NCI-H774 (cell line): ENCODE measurements at places on chromosomes 11 and 22.
A peak's percentile ranks its signal among the peaks of the same experiment; 100 is the strongest.

GRCh38 chr22:49548356-49549202 is 279.1 kb downstream of the BRD1 start:
- no peak for DNase-seq

DNA sequence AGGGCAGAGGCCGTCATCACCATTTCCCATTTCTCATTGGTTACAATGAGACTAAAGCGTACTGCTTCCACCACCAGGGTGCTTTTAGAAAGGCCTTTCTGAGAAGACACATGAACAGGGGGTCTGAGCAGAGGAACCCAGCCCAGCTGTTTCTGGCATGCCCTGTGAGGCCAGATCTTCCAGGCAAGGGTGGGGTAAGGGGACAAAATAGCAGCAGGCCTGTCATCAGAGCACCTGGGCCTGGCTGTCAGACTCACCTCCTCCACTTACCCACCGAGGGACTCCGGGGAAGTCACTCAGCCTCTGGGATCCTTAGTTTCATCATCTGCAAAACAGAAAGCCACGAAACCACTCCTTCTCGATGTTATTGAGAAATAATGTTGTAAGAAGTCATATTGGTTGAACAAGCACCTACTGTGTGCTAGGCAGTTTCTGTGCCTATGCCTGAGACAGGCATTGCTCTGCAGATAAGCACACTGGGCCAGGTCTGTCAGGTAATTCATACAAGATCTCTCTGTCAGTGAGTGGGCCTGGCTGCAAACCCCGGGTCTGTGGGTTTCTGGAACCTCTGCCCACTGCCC is 8.8 kb upstream of the WNT11 start:
- DNase-seq, result no peak

- DNase-seq, result peak; percentile 94
Observed at GRCh38 chr11:12249590-12250260, 127.6 kb upstream of the PARVA start.

DNA sequence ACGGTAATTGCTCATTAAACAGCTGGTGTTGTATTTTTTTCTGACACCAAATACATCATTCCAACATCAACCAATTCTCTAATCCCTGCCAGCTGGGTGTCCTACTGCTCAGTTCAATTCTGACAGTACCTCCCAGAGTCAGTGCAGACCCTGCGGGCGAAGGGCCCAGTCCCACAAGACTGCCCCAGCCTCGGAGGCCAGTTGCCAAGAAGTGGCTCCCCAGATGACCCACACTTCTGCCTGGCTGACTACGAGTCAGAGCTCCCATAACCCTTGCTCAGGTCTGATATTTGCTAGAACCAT is 147.2 kb downstream of the CTTN start:
- no peak for DNase-seq

DNA sequence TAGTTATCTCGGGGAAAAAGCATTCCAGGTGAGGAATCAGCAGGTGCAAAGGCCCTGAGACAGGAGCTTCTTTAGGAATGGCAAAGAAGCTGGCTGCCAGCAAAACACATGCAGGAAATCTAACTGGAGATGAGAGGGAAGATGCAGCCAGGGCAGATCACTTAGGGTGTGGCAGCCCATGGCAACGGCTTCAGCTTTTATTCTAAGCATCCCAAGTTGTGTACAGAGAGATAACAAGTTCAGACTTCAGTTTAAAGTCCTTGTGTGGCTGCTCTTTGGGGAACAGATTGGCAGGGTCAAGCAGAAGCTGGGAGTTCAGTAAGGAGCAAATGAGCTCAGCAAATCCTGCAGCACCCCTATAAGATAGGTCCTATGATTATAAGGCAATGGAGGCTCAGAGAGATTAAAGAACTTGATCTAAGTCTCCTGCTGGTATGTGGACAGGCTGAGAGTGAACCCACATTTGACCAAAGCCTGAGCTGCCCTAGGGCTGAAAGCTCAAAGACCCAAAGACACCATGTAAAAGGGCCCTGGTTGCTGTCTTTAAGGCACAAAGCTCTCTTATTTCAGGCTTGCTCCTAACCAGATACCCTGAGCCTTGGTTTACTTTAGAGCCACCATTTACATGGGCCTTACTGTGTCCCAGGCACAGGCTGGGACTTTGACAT is 466.8 kb downstream of the SOX6 start:
- no peak for DNase-seq

DNA sequence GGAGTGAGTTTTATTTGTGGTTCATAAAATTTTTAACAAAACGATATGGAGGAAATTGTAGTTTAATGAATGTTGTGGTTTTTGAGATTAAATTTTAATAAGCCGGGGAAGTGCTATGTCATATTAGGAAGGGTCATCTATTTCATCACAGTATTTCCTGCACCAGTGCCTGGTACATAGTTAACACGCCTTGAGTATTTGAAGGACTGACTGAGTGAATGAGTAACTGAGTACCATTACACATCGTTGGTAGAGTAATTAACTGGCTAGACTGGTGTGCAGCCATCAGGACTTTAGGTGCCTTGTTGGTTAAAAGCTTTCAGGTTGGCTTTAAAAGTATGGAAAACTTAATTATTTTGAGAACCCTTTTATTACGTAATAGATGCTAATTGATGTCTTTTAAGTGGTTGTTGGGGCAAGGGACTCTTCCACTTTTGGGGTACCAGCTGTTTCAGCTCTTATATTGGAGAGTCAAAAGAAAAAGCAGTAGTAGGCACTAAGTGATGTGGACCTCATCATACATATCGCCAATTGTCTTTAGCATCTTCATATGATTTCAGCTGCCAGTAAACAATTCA is 101.8 kb downstream of the DDX10 start:
- DNase-seq, result no peak

- DNase-seq, result no peak
Observed at GRCh38 chr22:40928657-40929056, 22.5 kb upstream of the RBX1 start.

GRCh38 chr11:69120096-69120875 is 35.4 kb upstream of the SMIM38 start:
- DNase-seq, result no peak

DNA sequence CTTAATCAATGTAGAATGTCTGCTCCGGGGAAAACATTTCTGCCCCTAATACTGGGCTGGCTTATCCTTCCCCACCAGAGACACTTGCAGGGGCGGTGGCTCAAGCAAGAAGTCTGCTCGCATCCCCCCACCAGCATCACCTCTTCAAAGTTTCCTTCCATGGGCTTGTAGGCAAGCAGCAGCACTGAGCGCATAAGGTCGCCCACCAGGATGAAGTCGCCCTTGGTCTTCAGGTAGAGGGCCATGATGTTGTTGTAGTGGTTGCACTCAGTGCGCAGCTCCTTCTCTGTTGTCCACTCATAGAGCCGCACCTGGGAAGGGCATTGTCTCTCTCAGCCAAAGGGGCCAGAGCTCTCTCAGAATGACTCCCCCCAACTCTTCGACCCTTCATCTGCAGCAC is 8.6 kb upstream of the VWCE start:
- no peak for DNase-seq

DNA sequence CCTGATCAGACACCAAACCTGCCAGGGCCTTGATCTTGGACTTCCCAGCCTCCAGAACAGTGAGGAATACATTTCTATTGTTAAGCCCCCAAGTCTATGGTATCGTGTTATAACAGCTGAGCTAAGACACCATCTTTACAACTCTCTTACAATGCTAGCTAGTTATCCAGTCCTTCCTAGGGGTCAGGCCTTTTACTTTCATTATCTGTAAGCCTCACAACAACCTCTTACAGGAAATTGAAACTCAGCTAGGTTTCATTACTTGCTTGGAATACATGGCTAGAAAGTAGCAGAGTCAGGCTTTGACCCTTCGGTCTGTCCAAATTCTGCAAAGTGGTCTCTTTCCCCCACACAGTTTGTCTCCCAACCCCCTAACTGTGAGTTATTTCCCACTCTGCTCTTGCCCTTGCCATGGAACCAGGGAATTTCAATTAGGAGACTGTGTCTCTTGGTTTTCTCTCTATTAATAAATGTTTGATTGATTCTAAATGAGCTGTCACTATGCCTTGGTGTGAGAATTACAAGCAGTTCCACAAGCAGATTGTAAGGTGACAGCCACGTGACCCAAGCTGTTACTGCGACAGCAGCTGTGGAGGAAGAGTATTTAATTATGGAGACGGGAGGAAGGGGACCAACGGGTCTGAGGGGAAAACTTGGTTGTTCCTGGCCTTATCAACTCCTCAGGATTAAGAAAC is 38.4 kb upstream of the CLMP start:
- no peak for DNase-seq

DNA sequence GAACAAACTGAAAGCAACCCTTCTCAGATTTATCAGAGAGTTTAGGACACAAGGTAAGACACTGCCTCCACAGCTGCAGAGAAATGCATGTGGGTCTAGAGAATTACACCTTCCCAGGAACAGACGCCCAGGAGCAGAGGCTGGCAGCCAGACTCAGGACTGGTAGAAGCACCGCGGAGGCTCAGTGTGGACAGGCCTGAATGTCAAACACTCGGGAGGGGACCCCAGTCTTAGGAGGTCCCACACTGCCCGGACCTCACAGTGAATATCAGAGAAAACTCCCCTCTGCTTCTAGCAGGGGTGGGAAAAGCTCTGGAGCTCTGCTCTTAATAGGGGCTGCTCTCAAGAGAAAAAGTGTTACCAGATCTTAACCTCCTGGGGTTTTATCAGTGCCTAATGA is 952.7 kb downstream of the BRD1 start:
- DNase-seq, result no peak

DNA sequence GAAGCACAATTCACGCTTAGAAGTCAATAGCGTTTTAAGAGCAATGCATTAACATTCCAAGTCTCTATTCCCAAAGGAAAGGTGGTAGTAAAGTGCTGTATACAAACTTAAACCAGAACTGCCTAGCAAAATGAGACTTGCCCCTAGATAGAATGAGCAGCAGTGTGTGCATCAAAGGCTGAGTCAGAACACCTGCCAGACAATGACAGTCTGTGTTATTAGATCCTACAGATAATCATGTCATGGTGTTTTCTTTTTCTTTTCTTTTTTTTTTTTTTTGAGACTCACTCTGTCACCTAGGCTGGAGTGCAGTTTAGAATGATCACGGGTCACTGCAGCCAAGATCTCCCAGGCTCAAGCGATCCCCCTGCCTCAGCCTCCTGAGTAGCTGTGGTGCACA is 1.6 kb downstream of the RTCB start:
- no peak for DNase-seq

DNA sequence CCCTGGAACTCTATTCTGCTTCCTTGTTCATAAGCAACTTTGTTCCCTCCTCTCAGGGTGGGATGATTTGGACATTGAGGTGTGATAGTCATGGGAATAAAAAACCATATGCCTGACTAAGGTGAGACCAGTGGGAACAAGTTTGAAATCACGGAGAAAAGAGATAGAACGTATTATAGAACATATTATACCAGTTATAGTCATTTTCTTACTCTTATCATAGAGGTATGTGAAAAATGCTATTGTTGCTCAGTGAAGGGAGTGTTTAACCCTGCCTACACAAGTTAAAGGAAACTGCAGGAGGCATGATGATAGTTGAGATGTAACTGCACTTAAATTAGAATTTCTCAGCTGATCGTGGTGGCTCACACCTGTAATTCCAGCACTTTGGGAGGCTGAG is 15.5 kb downstream of the OR6Q1 start:
- DNase-seq, result no peak

- no peak for DNase-seq
Observed at GRCh38 chr11:69489031-69489745, 7.7 kb downstream of the LINC01488 start.

DNA sequence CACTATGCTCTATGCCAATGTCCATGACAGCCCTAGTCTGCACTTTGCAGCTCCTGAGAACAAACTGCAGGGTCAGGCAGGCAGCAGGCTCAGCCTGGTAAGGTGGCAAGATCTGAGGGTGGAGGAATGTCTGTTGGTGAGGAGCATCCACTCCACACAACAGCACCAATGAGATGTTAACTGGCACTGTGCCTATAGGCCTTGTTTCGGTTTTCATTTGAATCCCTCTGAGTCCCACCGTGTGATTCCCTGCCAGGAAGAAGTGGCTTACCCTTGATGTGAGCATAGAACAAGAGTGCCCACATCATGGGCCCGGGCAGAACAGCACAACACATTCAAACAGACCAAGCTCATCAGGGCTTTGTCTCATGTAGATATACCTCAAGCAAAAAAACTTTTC is 44.1 kb upstream of the CHRM4 start:
- no peak for DNase-seq

GRCh38 chr11:722346-722811 is 16.3 kb downstream of the EPS8L2 start:
- DNase-seq, result no peak

DNA sequence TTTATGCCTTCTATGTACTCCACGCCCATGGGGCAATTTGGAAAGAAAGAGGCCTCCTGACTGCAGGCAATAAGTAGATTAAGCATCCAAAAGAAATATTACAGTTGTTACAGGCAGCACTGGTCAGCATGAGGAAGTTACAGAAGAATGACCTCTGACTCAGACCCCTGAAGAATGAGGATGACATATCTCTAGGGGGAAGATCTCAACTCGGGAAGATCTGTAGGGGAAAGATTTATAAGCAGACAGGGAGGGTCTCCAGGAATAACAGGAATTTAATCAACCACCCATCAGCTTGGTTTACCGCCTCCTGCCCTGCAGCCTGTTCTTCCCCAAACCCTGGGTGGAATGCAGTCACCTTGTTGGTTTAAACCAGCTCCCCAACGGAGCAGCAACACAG is 58.0 kb downstream of the RCN1 start:
- no peak for DNase-seq

- DNase-seq, result peak; percentile 4
Observed at GRCh38 chr11:27111896-27112295, 71.3 kb downstream of the BBOX1 start.

GRCh38 chr11:42417691-42418090 is 894.1 kb upstream of the API5 start:
- DNase-seq, result no peak

GRCh38 chr11:34397120-34397519 is 39.3 kb upstream of the ABTB2 start:
- no peak for DNase-seq

- DNase-seq, result no peak
Observed at GRCh38 chr11:31262761-31263160, 106.8 kb downstream of the DCDC1 start.

GRCh38 chr11:113591117-113591516 is 115.0 kb downstream of the TMPRSS5 start:
- no peak for DNase-seq

- DNase-seq, result no peak
Observed at GRCh38 chr11:76385903-76386302, 4.8 kb downstream of the GVQW3 start.

DNA sequence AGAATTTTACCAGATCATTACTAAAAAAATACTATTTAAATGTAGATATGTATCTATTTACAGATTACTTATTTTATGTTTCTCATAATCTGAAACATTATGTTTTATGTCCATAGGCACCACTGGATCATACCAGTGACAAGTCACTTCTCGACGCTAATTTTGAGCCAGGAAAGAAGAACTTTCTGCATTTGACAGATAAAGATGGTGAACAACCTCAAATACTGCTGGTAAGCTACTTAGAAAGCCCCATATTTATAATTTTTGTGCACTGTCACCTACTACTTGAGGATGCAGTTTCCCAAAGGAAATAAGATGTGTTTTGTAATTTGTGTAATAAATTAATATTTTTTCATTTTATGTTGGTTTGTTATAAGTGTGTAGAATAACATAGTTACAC is 42.6 kb downstream of the USP47 start:
- DNase-seq, result no peak

- DNase-seq, result no peak
Observed at GRCh38 chr22:45757068-45757467, 85.4 kb downstream of the ATXN10 start.

- DNase-seq, result no peak
Observed at GRCh38 chr11:111259896-111260295, 14.4 kb downstream of the POU2AF2 start.
